ENCODE measurements at places on chromosomes 1 and 21. TPM values are rescaled to one million over a fixed set of nuclear protein-coding genes. Genes with fewer than 3 reads are reported as not detected.

DNA sequence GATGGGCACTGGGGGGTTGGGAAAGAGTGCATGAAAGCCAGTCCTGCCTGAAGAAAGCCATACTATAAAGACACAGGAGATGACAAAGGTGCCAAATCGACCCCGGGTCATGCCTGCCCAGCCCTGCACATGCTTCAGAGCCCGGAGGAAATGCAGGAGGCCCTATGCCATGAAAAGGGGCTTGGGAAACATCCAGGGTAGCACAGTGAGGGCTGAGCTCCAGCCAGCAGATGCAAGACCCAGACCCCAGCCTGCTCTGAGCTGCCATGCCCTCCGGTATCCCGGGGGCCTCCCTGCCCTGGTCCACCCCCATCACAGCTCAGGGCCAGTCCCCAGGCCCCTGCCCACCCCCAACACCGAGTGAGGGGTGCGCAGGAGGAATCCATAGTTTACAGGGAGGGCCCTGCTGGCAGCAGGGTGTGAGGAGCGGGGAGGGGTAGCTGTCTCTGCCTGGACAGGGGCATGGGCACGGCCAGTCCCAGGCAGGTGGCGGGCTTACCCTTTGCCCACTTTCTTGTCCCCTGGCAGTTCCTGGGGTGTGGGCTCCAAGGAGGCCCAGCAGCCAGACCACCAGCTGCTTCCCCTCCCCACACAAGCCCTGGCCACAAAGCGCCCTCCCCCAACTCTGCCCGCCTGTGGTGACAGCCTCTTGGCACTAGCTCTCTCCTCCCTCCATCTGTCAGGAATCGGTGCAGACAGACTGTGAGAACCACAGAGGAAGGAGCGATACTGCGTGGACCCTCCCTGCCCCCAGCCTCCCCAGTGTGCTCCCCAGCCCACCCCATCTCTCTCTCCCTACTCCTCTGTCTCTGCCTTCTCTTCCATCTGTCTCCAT is 16.8 kb downstream of the LRP8 start:
- DNase-seq = no peak

- DNase-seq = no peak
Measured at GRCh38 chr21:42142141-42142540, 71.0 kb downstream of the UMODL1 start.

GRCh38 chr1:86860020-86860419 is 53.9 kb downstream of the SELENOF start:
- DNase-seq = no peak

DNA sequence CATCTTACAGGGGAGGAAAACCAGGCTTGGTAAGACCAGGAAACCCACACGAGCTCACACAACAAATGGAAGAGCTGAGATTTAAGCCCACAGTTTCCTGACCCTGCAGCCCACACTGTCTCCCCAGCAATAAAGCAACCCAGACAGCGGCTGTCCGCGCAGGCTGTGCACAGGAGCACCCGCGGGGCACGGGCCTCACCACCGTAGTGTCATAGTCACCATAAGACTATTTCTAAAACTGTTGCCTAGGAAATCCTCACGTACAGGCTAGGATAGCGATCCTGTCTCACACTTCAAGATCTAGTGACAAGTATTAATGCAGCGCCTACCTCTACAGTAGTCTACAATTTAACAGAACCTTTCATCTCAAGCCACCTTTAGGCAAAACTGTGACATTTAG is 54.0 kb upstream of the SYT6 start:
- DNase-seq = no peak

DNA sequence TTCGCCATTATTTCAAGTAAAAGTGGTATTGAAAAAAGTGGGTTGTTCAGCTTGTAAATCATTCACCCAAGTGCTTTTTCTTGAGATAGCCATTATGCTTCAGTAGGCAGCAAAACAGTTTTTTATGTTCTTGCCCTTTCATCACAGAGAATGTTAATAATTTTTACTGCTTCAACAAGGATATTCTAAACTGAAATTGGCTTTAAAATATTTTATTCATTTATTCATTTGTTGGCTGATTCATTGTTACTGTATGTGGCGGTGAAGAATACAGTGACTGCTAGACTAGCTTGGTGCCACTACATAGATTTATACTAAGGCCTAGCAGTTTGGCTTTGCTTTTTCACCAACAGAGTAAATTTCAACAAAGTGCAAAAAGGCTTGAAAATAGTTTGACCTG is 121.5 kb downstream of the OLFML2B start:
- no peak for DNase-seq

DNA sequence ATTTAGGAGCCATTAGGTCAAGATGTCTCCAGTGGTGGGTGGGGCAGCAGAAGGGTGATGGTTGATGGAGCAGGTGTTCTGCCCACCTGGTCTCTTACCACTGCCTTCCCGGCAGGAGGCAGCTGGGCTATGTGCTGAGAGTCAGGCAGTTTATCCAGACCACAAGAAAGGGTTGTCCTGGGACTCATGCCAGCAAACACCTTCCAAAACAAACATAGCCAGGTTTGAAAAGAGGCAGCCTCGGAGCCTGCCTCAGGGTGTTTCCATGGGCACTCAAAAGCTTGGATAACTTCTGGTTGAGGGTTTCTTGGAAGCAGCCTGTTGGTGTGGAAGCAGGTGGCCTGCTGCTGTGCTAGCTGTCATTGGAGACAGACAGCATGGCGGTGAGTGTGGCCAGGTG is 187.2 kb downstream of the PCP4 start:
- DNase-seq = no peak

- no peak for DNase-seq
Measured at GRCh38 chr1:199660071-199660470, 367.4 kb upstream of the NR5A2 start.

DNA sequence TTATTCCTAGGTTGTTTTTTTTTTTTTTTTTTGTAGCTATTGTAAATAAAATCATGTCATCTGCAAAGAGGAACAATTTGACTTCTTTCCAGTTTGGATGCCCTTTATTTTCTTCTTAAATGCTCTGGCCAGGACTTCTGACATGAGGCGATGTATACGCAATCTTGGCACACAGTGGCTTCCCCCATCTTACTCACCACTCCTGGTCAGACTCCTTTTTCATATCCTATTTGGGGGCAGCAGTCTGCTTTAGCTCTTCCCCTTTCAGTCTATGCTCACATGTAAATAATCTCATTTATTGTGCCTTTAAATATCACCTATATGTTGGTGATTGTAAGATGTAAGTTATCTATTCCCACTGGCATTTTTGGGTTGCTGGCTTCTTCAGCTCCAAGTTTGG is 56.1 kb downstream of the SLAMF6 start:
- DNase-seq = no peak

The CNKSR1 gene
- total RNA-seq = 0.27 TPM

The ALPL gene
- 0.29 TPM for total RNA-seq

- peak; percentile 81 for DNase-seq
Measured at GRCh38 chr1:174990382-174990999, 9.3 kb upstream of the CACYBP start.

DNA sequence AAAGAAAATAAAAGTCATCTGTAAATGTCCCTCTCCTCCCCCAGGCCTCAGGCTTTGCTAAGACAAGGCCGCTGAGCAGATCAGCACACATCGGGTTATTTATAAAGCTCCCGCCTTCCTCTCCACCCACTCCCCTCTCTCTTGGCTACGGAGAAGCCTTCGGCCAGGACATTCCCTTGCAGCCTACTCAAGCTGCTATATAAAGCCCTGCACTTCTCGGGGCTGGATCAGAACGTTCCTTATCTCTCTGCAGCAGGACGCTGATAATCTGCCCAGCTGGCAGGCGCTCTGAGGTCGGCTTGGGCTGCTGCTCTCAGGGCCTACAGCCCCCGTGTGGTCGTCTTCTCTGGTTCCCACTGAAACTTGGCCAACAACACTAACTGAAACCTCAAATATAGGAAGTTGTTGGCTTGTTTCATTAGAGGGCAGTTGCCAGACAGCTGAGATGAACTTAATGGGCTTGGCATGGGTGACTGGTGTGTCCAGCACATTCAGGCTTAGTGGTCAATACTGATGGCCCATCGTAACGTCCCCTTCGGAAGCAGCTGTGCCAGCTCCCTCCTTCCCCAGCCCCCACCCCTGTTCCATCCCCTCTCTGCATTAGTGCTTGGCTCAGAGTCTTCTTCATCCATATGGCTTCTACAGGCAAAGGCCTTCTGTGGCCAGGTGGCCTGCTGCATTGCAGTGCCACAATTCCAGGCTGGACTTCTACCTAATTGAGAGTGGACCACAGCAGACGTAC is 64.6 kb downstream of the IER5 start:
- DNase-seq = peak; percentile 18

The KIF21B gene
- 0.74 TPM for total RNA-seq

The PTPRU gene
- total RNA-seq = 4.0 TPM

DNA sequence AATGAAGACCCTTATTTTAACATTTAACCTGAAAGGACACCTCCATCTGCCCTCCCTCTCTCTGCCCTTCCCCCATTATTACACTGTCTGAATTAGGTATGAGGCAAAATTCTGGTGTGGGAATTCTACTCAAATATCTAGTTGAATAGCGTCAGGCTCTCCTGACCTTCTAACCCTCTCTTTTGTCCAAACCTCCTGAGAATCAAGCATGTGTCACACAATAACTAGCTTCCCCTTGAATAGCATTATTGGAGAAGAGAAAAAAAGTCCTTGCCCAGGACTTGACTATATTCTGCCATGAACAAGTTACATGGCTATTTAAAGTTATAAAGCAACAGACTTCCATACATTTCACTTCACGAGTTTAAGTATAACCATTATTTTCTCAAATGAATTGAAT is 35.5 kb downstream of the USH2A start:
- no peak for DNase-seq

DNA sequence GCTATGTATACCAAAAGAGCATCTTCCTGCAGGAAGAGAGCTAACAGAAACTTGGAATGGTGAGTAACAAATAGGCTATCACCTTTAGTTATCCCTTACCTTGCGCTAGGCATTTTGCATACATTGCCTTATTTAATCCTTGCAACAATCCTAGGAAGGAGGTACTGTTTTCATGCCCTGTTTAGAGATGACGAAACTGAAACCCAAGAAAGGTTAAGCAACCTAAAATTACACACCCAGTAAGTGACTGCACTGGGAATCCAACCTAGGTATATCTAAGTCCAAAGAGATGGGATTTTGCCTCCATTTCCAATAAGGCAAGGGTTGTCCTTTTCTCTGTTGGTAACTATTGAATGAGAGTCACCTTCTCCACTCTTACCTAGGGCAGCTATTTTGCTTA is 144.5 kb downstream of the TM2D1 start:
- DNase-seq = no peak

DNA sequence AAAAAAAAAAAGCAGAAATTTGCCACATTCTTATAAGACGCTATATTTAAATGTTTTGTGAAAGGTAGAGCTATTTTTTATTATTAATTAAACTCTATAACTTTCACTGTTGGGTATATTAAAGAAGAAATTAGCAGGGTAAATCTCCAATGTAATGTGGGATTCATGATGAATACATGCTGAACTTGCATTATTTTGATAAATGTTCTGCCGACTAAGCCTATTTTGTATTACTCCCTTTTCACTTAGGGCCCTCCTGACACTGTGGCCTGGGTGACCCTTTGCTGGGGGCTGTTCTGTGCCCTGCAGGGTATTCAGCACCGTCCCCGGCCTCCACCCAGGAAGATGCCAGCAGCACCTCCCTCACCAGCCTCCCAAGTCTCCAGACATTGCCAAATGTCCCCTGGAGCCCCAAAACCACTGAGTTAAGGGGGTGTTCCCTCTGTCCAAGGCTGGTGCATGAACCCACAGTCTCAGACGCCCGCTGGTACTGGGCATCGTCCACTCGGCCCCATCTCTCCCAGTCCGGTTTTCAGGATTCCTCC is 22.5 kb downstream of the RSPH1 start:
- DNase-seq = no peak

The GLMN gene
- total RNA-seq = 14.3 TPM

GRCh38 chr1:196677781-196678509 is 26.1 kb downstream of the CFH start:
- no peak for DNase-seq

The TMCC2 gene
- 22.1 TPM for total RNA-seq

The CLDN19 gene
- total RNA-seq = not detected

GRCh38 chr1:212622467-212622866 is 13.9 kb downstream of the ATF3 start:
- DNase-seq = no peak

The SNX7 gene
- total RNA-seq = 19.9 TPM

The PAX7 gene
- total RNA-seq = not detected

The EPHA10 gene
- 0.32 TPM for total RNA-seq

The RNU1-1 gene
- not detected for total RNA-seq

DNA sequence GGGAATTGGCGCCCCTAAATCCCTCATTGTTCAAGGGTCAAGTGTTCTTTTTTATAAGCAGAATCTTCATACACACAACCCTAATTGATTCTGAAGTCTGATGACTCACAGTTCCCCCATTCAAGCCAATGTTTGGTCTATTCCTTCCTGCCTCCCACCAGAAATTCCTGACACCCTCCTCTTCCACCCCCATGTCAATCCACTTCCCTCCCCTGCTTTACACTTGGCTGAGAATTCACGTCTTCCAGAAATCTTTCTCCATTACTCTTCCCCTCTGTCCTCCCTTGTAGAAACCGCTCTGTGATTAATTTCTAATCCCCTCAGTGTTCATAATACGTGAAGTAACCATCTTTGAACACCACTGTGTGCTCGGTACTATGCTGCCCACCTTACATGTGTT is 76.2 kb upstream of the CD34 start:
- DNase-seq = no peak

DNA sequence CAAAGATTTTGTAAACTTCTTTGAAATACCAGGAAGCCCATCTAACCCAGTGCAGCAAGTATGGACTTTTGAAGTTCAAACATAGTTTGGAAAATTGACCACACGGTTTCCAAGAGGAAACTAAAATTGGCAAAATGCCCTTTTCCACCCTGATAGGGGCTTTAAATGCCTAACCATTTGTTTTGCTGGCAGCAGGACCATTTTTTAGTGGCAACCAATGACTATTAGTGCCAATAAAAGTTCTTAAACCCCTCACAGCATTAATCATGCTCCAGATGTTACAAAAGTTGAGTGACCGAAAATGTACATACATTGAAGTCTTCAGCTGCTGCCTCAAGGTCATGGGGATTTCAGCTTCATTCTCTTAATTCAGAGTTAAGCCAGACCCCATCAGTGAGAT is 46.4 kb upstream of the ENAH start:
- DNase-seq = no peak
